ENCODE measurements at places on chromosomes 1 and 21.

GRCh38 chr1:154500533-154500932 is 1.5 kb upstream of the TDRD10 start:
- no peak for DNase-seq

DNA sequence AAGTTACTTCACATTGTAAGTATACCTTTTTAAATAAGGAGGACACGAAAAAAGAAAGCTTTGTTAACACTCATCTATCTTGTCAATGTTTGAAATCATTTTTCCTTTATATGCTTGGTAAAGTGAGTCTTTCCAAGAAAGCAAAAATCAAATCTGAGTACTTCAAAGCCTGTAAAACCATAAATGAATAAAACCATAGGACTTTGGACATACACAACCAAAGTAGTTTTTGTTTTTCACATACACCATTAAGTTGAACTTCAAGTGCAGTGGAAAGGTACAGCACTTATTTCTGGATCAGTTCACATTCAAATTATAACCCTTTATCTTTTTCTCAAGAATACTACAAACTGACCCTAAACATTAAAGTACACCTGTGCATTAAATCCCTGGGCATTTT is 10.1 kb upstream of the PSMG1 start:
- no peak for DNase-seq

GRCh38 chr1:237179503-237179902 is 137.5 kb downstream of the RYR2 start:
- no peak for DNase-seq

- no peak for DNase-seq
These were observed 39.9 kb downstream of the SERBP1 start for GRCh38 chr1:67390041-67390887.

- DNase-seq = no peak
These were observed 29.3 kb downstream of the ERG start for GRCh38 chr21:38468989-38469388.

Data from BE2C (cell line).